CD4-positive, alpha-beta T cell treated with Interleukin-10 for 1 hour (primary cell): ENCODE measurements at places on chromosomes 6 and 20.
A peak's percentile ranks its signal among the peaks of the same experiment; 100 is the strongest.

GRCh38 chr6:45965007-45965406, 50.7 kb downstream of the CLIC5 start:
- DNase-seq, result no peak

DNA sequence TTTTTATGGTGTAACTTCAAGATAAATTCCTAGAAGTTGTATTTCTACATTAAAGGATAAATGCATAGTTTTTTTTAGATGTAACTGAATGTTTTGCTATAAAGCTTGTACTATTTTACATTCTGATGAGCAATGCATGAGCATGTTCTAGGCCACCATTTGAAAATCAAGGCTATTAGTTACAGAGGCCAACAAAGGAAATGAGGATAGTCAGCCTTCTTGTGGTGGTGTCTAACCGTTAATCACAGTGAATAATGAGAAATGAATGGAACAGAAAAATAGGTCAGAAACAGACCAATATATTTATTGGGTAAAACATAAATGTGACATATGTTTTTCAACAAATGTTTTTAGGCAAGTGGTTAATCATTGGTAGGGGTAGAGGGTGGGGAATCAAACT, 37.6 kb upstream of the L3MBTL3 start:
- DNase-seq, result no peak

- DNase-seq, result no peak
Observed at GRCh38 chr6:110495949-110496348, 19.5 kb upstream of the SLC22A16 start.

GRCh38 chr20:11012975-11013374, 339.2 kb upstream of the JAG1 start:
- DNase-seq, result no peak

DNA sequence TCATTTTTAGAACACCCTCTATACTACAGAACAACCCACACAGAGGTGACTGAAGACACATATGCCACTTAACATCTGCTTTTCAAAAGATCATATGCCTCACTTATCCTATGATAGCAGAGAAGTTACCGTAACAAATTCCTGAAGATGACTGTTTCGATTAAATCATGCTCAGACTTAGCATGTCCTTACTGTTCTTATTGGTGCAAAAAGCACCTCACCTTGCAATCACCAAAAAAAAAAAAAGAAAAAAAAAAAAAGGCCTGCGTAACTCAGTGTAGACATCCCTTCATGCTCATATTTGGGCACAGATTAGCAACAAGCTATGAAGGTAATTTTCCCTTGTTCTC, 17.7 kb upstream of the DST start:
- DNase-seq, result no peak

- DNase-seq, result peak; percentile 75
Observed at GRCh38 chr20:62652041-62652893, 10.0 kb downstream of the SLCO4A1 start.

- no peak for DNase-seq
Observed at GRCh38 chr6:149012040-149012545, 265.3 kb downstream of the UST start.

DNA sequence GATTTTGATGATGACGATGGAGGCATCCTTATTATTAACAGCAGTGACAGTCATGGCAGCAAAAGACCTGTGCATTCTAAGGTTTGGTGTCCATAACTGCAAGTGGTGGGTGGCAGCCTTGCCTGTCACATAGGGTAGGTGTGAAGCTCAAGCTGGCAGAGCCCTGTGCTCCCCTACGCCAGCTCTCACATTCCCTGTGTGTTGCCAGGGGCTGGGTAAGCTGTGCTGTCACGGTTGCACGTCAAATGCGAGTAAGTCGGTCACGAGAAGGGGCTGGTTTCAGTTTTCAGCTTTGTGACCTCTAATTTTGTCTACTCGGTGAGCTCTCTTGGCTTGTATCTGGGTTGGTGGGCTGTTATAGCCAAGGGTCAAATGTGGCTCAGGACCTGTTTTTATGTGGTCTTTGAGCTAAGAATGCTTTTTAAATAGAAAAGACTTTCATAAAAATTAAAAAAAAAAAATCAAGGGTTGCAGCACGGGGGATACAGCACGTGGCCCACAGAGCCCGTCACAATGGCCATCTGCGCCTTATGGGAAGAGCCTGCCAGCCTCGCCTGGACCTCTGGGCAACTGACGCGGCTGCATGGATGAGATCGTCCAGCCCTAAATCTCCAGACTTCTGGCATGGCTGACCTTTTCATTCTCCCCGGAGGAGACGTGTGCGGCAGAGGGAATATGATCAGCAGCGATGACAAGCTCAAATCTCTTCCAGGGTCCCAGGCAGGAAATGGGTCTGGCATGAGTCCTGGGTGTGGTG, 148.5 kb downstream of the PHACTR3 start:
- no peak for DNase-seq

GRCh38 chr6:107823047-107823557, 1.0 kb downstream of the SCML4 start:
- peak; percentile 74 for DNase-seq

- DNase-seq, result no peak
Observed at GRCh38 chr20:25050082-25050481, 7.9 kb downstream of the ACSS1 start.

- no peak for DNase-seq
Observed at GRCh38 chr20:19649041-19649440, 109.0 kb upstream of the RIN2 start.

DNA sequence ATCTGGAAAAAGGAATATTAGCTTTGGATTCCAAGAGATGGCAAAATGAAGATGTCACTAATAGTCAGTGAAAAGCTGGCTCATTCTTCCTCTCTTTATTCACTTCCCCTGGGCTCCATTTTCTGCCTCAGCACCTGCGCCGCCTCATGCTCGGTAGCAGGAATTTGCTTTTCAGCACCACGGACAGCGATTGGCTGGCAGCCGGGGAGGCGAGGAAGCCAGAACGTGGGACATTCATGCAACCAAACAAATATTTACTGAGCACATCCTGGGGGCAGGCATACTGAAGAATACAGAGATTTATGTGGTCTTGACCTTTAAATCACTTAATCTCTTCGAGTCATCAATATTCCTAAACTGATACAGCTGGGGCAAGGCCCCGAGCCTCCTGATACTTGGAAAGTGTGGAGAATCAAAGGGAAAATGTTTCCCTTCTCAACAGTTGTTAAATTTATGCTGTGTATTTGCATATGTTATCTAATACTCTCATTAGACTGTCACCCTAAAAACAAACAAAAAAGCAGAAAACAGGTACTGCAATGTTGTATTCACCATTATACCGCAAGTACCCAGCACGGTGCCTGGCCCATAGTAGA, 12.1 kb upstream of the PDYN start:
- peak; percentile 46 for DNase-seq

- no peak for DNase-seq
Observed at GRCh38 chr6:170093658-170094596, 197.0 kb downstream of the DLL1 start.

GRCh38 chr6:52946306-52946705, 36.8 kb upstream of the GSTA3 start:
- no peak for DNase-seq

DNA sequence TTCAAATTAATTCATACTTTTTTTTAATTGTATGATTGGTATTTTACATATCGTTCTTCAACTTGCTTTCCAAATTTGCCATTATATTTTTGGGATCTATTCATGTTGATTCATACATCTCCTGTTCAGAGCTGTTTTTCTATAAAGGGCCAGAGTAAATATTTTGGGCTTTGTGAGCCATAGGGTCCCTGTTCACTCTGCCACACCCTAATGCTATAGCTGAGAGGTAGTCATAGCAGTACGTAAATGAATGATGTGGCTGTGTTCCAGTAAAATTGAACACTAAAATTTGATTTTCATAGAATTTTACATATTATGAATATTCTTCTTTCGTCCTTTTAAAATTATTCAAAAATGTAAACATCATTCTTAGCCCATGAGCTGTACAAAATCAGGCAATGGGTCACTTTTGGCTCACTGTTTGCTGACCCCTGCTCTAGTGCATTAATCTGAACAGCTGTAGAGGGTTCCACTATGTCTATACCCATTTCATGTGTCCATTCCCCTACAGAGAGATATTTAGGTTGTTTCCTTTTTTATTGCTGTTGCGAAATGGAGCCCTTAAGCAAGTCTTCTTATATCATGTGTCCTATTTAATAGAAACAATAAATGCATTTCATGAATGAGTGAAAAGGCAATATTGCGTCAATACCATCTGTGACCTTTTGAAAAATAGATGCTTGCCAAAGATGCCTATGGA, 136.4 kb upstream of the SALL4 start:
- DNase-seq, result no peak

- DNase-seq, result no peak
Observed at GRCh38 chr6:137978252-137978896, 111.3 kb downstream of the TNFAIP3 start.

DNA sequence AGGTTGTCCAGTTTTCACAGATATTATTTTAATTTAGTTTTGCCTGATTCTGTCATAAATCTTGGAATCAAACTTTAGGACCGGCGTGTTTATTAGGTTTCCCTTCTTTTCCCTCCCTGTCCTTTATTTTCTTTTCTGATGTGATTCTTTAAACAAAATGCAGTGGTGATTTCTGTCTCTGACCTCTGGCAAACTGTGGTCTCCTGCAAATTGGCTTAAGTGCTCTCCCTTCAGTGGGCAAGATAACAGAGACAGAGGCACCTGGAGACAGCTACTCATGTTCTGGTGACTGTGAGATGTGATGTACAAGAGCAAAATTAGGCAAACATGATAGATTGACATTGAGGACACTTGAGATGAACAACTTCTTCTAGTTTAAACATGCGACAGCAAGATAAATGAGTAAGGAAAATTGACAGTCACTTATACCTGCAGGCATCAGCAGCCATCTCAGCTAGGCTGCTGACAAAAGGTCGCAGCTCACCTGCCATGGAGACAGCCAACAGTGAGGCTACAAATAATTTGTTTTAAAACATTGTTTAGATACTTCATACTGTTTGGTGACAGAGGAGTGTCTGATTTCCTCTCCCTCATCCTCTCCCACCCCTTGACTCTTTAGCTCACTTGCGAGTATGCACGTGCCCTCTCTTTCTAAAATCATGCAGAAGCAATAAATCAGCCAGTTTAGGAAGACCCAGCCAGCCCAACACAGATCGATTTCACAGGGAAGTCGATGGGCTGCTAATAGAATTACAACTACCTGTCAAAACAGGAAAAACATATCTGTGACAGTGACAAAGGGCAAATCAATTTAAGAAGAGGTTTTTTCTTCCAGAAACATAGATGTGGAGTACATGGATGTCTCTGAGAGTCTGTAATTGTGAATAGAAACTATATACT, 63.4 kb upstream of the MAP3K7 start:
- DNase-seq, result no peak

DNA sequence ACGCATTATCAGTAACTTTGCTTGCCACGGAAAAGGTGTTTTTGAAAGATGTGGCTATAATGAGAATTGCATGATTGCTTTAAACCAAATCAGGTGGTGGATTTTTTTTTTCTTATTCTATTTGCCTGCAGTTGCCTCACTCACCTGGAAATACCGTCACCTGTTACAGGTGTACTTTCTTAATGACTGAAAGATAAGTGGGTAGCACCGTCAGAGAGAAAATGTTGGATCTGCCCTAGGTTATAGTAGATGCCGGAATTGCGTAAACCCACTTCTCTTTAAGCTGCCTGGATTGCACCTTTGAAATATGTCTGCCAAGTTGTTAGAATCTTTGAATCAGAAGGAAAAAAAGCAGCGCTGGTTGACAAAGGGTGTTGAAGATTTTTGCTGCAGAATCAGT, 68.5 kb downstream of the SH3BGRL2 start:
- no peak for DNase-seq

GRCh38 chr6:6008648-6009421, 2.1 kb upstream of the NRN1 start:
- peak; percentile 57 for DNase-seq

GRCh38 chr6:111952274-111952673, 79.0 kb upstream of the FYN start:
- no peak for DNase-seq

DNA sequence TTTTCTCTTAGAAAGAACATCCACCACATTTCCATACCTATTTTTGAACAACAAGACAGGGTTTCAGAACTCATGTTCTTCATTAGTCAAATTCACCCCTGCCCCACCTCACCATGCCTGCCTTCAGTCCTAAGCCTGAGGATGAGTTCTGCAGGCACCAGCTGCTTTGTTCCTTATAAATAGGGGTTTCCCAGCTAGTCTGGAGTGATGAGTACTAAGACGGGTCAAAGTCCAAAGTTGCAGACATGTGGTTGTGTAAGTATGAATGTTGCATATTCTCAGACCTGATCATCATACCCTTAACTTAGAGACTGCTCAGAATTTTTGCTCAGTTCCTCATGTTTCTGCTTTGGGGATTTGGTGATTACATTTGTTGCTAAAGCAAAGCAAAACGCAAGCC, 257.7 kb upstream of the CDYL start:
- DNase-seq, result no peak

DNA sequence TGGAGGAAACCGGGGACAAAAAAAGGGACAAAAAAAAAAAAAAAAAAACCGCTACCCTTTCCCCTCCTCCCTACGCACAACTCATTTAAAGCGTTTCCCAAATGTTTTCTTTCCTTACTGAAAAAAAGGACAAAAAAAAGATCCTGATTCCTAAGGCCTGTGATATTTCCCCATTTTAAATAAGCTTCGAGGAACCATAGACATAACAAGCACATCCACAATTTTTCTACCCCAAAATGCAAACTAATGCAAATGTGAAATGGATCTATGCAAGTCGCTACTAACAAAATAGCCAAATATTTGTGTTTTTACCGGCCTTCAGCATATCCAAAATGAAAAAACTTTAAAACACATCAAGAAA, 1.4 kb upstream of the ZNF217 start:
- DNase-seq, result no peak

DNA sequence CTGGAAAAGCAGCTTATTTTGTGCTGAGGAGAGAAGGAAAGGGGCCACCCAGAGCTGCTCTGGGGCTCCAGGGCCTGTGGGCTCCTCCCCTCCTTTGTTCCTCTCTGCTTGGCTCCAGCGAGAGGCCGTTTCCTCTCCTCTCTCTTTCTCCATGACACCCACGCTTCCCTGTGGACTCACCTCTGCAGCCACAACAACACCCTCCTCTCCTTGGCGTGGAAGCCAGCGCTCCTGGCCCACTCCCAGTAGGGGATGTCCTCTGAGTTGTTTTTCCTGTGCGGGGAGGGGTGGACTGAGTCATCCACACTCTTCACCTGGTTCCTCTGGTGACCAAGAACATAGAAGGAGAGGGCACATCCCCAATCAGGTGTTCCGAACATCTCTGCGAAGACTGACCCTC, 4.9 kb upstream of the CDSN start:
- no peak for DNase-seq
